ENCODE measurements at places on chromosomes 6 and 20.
A peak's percentile ranks its signal among the peaks of the same experiment; 100 is the strongest.

GRCh38 chr20:58420798-58421496 lies 31.9 kb downstream of the VAPB start:
- no peak for DNase-seq

DNA sequence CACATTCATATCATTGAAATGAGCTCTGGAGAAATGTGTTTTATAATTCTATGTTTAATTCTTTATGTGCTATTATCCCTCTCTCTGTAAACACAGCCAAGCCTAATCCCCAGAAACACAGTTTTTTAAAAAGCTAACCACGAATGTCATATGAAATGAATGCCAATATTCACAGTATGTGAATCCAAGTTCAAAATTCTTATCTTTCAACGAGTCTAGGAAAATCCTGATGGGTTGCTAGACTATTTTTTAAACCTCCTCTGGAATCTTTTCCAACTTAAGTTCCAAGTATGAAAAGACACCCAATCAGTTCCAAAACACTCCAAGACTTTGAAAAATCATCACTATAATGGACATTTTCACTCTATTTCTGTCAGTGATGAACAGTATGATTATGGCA lies 689.3 kb downstream of the HACE1 start:
- peak; percentile 9 for DNase-seq

- DNase-seq = peak; percentile 35
Observed at GRCh38 chr6:22001396-22002027, 295.3 kb downstream of the PRL start.

DNA sequence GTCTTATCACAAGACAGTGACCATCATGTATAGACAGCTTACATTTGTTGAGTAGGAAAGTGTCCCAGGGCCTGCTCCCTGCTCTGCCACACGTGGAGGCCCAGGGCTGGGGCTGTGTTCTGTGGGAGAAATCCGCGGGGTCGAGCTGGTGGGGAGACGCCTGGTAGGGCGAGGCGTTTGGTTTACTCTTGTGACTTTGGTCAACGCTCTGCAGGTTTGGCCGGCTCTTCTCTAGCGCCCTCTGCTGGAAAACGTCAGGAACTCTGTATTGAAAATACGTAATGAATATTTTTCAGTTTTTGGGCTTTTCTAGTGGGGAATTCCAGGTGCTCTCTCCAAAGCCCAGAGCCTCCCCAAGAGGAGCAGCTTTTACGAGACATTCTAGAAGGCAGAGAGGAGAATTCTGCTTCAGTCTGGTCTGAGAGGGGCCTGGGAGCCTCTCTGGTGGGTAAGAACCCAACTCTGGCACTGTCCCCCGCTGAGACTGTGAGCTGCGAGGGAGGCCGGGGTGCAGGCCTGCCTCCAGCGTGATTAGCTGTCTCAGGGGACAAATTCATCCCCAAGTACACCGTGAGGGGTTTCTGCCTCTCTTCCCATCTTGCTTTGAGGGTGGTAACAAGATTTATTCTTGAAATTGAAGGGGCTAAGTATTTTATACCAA lies 112.6 kb upstream of the RALGAPA2 start:
- peak; percentile 76 for DNase-seq

- DNase-seq = no peak
Observed at GRCh38 chr6:148238713-148239112, 103.9 kb upstream of the SASH1 start.

DNA sequence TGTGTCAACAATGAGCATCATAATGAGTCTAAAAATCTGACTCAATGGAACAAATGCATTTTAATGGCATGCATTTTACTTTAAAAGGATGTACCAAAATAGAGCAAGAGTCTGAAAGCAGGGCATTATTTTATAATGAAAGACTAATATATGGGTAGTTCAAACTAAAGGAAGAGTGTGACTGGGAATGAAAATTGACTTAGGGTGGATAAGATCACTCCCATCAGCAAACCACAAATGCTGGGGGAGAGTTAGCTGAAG lies 114.7 kb downstream of the SOX4 start:
- no peak for DNase-seq

DNA sequence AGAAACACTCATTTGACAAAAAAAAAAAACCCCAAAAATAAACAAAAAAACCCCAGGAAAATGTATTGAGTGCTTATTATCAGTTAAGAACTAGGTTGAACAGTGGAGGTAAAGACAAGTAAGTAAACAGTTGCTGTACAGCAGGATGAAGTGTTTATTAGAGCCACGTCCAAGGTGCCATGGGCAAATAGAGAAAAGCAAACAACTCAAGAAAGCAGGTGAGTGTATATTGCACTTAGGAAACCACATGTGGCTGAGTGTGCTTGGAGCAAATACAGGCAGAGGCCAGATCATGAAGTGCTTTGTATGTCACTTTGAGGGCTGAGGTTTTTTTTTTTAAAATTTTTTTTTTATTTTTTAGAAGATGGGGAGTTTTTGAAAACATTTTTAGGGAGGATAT lies 98.3 kb downstream of the MACROD2 start:
- DNase-seq = no peak

- no peak for DNase-seq
Observed at GRCh38 chr6:139757784-139758183, 383.3 kb upstream of the CITED2 start.

- no peak for DNase-seq
Observed at GRCh38 chr20:16280219-16280618, 293.0 kb downstream of the KIF16B start.

DNA sequence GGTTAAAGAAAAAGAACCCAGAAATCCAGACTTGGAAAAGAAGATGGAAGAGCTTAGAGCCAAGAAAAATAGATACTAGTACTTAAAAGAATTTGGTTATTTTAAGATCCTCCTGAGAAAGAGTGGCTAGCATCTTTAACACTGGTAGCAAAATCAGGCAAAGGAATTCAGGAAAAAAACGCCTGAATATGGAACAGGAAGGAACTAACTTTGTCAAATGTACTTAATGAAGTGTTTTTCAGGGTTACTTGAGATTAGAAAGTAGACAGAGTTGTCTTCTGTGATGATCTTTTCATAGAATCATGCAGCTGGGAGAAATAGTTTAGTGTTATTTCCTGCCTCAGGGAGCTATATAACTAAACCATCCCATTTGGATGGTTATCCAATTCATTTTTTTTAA lies 50.8 kb upstream of the SASH1 start:
- DNase-seq = no peak

DNA sequence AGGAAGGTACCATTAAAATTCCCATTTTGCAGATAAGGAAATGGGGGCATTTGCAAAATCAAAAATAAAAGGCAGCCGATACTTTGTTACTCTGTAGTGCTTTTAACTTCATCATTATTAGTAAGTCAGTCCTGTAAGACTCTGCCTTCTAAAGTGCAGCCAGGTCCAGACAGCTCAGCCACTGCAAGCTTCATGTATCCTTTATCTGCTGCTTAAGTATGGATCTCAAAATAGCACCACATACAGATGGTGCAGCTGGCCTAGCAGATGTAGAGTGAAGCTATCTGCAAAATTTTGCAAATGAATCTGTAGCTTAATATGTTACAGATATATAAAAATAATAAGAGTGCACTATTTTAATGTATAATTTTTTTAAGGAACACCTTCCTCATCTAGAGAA lies 53.4 kb downstream of the NUS1 start:
- no peak for DNase-seq

GRCh38 chr6:125586074-125586473 lies 163.4 kb upstream of the HEY2 start:
- DNase-seq = no peak

DNA sequence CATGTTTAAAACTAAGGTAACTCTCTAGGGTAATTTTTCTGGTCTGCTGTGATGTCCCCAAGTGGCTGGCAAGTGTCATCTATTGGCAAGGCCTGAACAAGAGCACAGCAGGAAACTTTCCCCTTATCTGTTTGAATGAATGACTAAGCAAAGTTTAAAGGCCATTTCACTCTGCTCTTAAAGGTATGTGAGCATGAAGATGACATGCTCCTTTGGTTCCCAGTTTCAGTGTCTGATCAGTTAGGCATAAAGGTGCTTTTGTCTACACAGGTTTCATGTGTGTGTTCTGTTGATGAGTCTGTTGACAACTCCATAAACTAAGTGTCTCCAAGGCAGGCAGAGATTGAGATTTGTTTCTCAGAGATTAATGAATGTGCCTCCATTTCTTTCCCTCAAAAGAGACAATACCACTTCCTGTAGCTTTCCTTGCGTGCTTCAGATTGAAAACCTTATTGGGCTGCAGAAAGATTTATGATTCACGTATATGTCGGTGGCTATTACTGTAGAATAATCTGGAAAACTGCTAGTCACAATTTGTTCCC lies 83.9 kb downstream of the MAP3K7 start:
- no peak for DNase-seq

DNA sequence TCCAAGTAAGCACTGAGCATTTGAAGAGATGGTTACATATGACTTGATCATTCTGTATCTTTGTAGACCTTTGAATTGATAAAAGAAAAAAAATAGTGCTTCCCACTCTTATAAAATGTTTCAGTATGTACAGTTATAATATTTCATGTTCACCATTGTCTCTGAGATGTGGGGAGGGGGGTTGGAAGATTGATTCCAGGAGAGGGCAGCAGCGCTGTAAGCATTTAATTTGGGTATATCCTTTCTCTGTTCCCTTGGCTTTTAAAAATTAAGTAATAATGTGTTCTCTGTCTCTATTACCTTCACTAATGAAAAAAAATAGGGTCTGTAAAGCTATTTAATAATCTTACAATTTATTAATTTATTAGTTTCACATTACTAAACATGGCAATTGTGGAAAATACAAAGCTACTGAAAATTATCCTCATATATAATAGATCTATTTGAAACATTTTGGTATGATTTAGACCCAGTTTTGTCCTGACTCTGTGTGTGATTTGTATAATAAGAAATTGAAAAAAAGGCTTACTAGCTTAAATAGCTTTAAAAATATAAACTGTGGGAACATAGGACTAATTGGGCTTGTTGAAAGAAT lies 341.2 kb downstream of the CDKAL1 start:
- DNase-seq = peak; percentile 78

- no peak for DNase-seq
Observed at GRCh38 chr6:105769987-105770386, 316.1 kb upstream of the PRDM1 start.

DNA sequence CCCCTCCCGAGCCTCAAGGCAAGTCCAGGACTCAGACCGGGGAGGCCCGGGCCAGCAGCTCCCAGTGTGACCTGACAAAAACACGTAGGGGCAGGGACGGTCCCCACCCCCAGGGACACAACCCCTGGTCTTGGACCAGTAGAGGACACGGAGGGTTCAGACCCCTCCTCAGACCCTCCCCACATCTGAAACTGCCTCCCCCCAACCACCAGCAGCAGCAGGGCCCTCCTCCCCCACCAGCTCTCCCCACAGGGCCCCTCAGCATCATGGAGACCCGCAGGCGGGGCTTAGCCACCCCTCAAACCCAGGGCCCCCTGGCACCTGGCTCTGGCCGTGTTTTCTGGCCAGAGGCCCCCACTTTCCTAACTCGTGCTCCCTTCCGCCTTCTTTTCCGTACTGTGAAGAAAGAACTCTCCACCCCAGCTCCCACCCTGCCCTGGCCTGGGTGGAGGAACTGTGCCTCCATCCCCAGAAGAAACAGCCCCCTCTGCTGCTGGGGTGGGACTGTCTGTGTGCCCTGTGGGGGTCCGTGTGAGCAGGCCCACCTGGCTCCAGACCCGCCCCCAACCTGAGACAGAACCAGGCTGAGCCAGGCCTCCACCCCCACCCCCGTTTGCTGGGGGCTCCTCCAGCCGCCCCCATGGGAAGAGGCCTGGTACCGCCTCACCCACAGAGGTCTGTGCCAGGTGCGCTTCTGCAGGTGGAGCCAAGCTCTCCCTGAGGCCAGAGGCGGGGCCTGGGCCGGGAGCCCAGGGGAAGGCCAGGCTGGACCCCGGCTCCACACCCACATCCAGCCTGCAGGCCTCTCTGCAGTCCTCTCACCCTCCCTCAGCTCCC lies 39.0 kb upstream of the MDFI start:
- DNase-seq = no peak

DNA sequence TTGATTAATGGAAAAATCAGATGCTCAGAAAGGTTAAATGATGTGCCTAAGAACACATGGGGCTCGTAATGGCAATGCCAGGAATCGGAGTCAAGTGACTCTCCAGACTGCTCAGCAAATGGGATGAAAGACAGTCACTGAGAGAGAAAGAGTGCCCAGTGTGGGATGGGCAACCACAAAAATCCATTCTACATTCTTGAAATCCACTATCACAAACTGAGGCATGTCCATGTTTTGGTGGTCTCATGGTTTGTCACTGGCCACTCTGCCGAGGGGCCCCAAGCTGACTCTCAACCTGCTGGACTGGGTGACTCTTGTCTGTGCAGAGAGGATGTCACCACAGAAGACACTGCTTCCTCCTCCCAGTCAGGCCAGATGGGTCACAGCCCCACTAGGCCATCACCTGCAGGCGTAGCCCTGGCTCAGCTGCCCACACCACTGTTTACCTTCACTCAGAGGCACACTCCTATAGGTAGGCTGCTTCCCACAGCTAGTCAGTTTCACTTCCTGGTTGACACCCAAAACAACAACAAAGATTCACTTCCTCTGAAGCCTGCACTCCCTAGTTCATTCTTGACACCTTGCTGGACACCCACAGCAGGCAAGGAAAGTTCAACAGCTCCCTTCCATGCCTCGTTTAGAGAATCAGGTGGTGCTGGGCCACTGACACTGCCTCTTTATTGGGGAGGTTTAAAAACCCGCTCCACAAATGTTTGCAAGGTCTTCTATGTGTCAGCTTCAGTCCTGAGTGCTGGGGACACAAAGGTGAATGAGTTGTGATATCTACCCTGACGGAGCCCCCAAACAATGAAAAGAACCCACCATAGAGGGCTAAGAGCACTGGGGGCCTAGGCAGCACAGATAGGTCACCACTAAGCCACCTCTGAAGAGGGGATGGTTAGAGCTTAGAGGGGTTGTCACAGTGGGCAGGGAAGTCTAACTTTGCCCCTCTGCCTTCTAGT lies 21.7 kb downstream of the MAP1LC3A start:
- DNase-seq = no peak

DNA sequence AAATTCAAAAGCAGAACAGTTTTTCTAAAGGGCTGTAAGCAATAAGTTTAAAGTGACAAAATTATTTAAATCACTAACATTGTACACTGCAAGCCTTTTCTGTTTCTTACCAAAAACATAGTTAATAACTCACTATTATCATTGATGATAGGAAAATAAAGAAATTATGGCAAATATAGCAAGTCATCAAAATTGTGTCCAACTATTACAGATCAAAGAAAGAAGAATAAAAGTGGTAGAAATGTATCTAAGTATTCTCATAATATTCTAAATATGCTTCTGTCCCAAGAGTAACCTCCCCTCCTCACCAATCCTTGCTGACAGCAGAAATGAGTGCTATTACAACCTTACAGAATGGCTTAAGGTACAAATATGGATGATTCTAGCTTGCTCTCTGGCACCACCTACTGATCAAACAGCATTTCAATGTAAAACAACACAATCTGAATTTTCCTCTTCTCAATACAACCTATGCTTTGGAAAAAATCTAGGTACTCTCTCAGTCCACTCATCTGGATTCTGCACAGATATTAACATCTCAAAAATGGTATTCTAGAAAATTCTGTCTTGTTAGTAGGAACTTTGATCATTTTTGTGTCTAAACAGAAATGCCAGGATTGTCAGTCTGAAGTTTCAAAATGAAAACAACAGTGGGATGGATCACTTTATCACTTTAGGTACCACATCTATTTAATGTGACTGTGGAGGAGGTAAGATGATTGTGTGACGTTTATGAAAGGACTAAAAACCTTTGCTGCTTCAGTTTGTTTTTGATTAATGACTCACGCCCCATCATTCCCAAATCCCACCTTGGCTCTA lies 40.9 kb downstream of the ZFP64 start:
- DNase-seq = peak; percentile 72

All from eye (tissue), 1 donor.